Stimulated activated CD4-positive, alpha-beta T cell treated with anti-CD3 and anti-CD28 coated beads, TNF-alpha, amount 100 ng/mL, for 4 hours (primary cell): ENCODE measurements at places on chromosomes 3 and 15.

- DNase-seq: no peak
Observed at GRCh38 chr3:64392001-64392400, 166.7 kb upstream of the PRICKLE2 start.

DNA sequence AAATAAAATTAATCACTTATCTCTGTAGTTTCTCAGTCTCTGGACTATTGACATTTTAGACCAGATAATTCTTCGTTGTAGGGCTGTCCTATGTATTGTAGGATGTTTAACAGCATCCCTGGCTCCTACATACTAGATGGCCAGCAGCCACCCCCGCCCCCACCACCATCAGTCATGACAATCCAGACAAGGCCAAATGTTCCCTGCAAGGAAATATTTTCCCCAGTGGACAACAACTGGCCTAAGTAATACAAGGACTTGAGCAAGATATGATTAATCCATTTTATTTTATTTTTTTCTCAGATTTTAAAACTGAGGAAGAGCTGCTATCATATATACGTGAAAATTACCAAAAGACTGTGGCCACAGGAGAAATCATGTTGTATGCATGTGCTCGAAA lies 23.8 kb downstream of the TICRR start:
- no peak for DNase-seq

DNA sequence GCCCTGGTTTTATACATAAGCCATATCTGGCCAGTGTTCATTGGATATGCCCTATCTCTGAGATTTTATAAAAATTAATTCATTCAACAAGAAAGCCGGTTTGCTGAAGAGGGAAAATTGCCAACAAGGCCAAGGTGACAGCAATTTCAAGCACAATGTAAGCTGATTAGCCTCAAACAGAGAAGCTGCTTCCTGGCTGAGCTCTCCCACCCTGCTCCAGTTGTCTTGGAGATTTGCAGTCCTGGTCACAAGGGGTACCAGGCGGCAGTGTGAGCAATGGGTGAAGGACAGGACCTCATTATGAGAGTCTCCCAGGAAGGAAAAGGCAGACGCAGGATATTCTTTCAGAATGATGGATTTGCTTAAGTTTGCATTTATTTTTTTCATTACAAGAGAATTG lies 5.4 kb upstream of the THSD4 start:
- DNase-seq: no peak

GRCh38 chr3:144200004-144200403 lies 228.4 kb downstream of the DIPK2A start:
- DNase-seq: no peak

- DNase-seq: no peak
Observed at GRCh38 chr15:63973212-63974009, 72.9 kb downstream of the DAPK2 start.

DNA sequence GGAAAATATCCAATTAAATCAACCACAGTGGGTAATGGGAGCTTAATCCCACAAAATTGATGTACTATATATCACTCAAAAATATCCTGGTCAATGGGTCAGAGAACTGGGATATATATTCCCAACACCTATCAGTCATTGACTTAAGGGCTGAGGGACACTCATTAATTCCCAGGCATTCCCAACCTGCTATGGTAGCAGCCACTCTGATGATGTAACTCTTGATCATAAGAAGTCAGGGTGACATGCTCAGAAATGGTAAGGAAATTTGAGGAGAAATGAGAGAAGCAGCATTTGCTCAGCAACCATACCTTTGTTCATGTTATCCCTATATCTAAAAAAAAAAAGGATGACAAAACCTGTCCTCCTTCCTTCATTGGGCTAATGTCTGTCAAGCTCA lies 3.1 kb upstream of the PLOD2 start:
- no peak for DNase-seq

DNA sequence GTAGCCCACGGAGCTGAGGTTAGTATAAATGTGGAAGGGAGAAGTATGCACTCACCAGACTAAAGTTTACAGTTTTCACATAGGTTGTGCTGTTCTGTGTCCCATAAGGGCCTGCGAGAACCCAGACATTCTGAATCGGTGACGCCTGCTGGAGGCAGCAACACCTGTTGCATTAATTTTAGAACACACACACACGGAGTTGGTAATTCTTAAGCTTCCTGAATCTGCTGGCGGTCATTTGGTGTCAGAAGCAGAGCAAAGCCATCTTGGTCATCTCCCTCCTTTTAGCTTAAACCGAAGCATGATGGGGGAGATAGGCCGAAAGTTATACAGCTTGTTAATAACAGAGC lies 41.1 kb upstream of the AP3B2 start:
- no peak for DNase-seq

- no peak for DNase-seq
Observed at GRCh38 chr15:91698241-91698640, 155.3 kb upstream of the SLCO3A1 start.

DNA sequence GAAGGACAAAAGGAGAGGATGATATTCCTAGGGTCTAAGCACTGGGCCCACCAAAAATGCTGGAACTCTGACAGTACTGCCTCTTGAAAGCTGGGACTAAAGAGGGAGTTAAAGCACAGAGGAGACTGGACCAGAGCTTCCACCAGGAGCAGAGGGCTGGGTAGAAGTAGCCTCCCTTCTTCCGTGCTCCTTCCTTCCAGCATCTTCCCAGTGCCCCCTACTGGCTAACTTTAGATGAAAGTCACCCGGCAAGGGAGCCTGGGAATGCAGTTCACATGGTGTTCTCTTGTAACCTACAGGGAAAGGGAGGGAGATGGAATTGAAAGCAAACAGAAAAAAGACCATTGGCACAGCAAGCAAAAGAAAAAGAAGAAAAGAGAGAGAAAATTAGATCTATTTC lies 106.1 kb upstream of the COL8A1 start:
- DNase-seq: no peak

- DNase-seq: no peak
Observed at GRCh38 chr3:126364731-126365301, 7.6 kb upstream of the KLF15 start.

DNA sequence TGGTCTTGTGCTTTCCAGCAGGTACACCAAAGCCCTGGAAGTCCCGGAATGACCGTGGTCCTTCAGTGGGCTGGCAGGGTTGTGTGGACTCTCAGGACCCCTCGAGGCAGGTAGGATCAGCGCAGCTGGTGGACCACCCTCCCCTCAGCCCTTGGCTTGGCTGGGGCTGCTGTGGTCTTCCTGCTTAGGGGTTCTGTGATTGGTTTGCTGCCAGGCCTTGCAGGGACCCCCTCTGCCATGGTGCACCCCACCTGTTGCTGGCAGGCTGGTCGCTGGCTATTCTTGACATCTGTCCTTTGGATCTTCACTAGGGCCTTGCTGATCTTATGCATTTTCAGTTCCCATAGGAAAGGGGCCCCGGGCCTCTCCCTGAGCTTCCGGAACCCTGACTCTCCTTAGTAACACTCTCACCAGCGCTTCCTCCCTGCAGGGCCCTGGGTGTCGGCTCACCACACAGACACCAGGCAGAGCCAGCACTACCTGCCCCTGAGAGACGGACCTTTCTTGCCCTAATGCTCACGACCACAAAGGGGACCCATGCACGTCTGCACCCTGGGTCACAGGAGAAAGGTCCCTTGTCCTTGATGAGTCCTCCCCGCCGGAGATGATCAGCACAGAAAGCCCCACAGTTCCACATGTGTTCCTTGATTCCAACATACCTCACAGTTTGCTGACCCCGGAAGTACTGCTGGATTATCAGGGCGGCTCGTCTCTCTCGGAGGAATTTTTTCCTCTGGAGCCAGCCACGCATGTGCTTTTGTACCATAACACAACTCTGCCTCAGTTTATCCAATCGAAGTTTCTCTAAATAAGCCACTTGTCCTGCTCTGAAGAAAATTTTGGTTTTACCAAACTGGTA lies 51.7 kb downstream of the MYO5C start:
- no peak for DNase-seq

- no peak for DNase-seq
Observed at GRCh38 chr3:96449346-96449745, 365.0 kb upstream of the EPHA6 start.

- DNase-seq: no peak
Observed at GRCh38 chr3:188734395-188734794, 437.4 kb upstream of the TPRG1 start.

DNA sequence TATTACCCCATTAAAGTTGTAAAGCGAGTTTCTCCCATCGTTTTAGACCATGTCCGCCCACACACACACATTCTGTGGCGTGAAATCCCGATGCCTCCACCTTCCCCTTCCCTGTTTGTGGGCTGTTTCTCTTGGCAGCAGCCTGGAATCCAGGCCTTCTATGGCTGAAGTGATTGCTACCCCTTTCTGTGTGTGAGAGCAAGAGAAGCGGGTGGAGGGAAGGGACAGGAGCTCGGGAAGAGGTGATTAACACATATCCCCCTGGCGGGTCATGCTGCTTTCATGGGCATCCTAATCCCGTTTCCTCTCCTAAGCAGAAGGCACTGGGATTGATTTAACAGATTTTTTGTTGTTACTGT lies 283.8 kb upstream of the RGMA start:
- DNase-seq: no peak

DNA sequence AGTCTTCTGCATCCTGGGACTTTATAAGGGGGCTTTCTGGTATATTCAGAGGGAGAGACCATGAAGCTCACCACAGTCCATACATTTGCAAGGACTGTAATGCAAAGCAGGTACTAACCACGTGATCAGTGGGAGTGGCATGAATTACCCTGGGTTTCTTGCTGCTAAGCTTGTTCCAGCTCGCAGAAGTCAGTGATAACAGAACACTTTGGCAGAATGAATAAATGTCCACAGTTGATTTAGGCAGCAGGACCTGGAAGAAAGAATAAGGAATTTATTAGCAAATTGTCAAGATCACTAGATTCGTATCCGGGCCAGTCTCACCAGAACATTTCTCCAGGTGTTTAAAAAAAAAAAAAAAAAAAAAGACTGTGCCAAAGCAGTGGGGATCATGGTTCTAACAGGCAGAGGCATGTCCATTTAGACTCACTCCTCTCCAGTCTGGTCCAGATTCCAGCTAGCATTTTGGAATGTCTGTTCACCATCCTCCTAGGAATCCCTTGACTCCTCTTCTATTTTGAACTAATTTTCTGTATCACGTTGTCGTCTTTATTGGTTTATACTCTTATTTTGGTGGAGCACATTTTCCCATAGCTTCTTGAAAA lies 24.5 kb downstream of the HHLA2 start:
- no peak for DNase-seq

DNA sequence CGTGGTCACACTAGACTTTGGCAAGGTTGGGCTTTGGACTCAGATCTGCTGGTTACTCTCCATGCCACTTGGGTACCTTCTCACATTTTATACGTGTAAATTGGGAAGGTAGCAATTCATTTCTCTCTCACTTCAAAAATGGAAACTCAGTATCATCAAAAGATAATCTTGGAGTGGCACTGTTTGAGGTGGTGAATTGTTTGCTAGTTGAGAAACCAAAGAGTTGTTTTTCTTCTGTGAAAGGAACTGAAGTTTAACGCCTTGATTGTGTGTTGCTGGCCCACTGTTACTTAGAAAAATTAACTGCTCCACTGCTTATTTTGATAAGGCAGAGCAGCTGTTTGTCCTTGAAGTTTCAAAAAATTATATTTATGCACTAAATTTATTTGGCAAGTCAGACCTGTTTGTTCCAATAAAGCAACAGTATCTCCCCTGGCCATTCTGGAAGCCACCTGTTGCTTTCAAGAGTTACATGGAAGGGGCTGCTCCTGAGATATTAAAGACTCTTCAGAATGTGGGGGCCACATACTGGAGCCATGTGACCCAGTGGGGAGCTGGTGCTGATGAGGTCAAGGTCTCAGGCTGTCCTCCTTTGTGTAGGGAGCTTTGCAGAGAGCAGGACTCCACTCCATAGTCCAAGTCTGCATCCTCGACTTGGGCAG lies 16.2 kb downstream of the PLCL2 start:
- DNase-seq: no peak

- no peak for DNase-seq
Observed at GRCh38 chr3:46483825-46484224, 14.0 kb upstream of the RTP3 start.

- no peak for DNase-seq
Observed at GRCh38 chr15:48062148-48062872, 58.5 kb upstream of the SLC24A5 start.

DNA sequence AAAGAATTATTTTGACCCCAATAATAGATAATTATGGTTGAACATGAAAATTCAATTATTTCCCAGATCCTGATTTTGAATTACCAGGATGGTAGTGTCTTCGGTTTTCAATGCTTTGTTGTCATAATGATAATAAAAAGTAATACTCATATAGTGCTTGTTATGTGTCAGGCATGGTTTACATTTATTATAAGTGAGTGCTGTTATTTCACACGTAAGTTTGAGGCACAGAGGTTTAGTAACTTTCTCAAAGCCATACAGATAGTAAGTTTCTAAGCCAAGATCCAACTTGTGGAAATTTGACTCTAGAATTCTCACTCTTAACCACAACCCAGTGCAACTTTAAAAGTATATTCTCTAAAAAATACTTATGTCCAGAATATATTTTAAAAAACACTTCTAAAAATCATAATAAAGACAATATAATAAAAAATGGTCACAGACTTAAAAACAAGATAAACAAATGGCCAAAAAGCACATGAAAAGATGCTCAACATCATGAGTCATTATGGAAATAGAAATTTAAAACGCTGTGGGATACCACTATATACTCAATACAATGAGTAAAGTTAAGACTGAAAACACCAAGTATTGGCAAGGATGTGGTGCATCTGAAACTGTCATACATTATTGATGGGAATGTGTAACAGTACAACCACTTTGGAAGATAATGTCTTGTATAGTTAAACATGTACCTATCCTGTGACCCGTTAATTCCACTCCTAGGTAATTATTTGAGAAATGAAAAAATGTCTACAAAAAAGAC lies 45.2 kb downstream of the SPRED1 start:
- DNase-seq: no peak

DNA sequence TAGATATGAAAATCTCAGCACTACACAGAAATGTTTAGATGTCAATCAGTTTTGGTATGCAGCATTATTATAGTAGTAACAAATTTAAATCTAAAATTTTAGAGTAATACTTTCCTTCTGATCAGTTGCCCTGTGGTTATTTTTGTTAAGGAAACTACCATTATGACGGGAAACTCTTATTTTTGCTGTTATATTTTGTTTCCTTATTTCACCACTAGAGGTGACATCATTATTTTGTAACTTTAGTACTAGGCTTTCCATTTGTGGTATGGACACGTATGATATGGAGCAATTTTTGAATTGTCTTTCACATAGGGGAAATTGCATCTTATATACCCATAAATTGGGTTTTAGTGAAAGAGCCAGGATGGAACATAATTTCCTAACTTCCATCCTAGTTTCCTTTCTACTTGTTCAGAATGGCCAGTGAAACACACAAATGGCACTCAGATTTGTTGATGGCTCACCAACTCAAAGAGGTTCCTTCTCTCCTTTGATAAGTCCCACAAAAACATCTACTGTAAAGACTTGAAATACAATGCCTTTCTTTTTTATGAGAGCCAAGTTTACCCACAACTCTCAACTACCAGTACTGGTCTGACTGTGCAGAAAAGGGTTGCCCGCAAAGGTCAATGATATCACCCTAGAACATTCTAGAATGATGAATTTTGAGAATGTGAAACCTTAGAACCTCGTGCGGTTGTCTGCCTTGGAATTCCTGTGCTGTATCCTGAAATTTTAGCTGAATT lies 19.4 kb upstream of the PPP4R2 start:
- DNase-seq: no peak
